ENCODE measurements at places on chromosomes 11 and 22. TPM values are rescaled to one million over a fixed set of nuclear protein-coding genes. Genes with fewer than 3 reads are reported as not detected.

DNA sequence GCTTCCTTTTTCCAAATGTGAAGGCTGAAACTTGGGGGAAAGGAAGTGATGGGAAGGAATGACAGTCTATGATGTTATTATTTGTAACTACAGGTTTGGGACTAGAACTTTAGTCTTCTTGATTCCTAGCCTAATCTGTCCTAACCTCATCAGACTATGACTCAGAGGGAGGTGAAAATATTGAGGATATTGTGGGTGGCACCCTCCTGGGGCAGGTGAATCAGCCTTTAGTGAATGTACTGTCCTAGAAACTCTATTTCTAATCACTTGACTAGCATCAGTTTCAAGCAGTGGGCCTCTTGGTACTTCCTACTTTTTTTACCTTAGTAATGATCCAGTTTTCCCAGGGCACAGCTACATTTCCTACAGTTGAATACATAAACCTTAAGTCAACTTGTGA, 829.0 kb upstream of the API5 start:
- no peak for DNase-seq

GRCh38 chr11:121958323-121958970, 157.6 kb downstream of the BLID start:
- DNase-seq: no peak

DNA sequence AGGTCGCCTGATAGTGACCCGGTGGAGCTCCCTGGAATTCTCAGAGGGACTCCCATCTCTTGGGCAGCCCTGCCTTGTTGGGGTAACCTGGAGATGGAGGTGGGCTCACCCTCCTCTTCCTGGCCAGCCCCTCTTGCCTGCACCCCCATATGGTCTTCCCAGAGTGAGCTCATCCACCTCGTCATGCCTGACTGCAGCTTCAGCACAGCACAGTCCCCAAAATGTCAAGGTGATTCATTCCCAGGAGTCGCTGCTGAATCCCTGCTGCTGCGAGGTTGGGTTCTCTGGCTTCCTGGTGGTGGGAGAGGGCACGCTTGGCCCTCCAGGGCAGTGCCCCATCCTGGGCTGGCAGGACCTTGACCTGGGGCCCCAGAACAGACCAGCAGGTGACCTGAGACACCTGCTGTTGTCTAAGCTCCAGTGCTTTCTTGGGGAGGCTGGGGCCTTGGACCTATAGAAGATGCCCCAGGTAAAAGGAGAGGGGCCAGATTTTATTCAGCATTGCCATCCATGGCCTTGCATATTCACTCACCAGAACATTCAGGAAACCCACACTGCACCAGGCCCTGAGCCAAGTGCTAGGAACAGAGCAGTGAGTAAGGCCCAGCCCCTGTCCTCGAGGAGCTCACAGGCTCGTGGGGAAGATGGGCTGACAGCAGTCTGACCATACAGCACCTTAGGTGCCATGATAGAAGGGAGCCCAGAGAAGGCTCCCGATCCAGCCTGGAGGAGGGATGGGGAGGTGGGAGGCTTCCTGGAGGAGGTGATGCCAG, 72.9 kb downstream of the CACNA1I start:
- DNase-seq: no peak

DNA sequence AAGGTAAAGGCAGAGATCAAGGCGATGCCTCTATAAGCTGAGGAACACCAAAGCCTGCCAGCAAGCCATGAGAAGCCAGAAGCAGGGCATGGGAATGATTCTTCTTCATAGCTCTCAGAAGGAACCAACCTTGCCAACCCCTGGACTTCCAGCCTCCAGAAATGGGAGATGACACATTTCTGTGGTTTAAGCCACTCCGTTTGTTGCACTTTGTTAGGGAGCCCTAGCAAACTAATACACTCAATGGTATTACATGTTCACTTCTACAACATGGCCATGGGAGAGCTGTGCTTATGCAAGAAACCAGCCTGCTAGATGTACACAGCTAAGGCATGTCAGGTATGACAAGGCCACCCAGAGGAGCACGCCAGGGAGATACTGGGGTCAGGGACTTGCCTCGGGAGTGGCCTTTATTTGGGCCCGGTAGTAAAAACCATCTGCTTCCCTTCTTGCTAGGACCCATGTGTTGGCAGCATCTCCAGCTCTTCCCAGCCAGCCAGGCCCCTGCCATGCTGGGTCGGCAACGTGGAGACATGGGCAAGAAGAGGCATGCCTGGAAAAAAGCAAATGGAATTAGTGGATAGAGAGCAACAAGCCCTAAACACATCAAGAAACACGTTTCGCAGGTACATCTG, 3.6 kb downstream of the C11orf16 start:
- DNase-seq: no peak

Gene FGF19
- 0.67 TPM for polyA plus RNA-seq
